Cortex of kidney (tissue), 1 donor: ENCODE measurements at places on chromosomes 5 and 9.

GRCh38 chr9:78932849-78933627 is 636.1 kb downstream of the PSAT1 start:
- DNase-seq = no peak

GRCh38 chr5:40374853-40375252 is 304.9 kb upstream of the PTGER4 start:
- no peak for DNase-seq

GRCh38 chr5:22572941-22573340 is 280.2 kb downstream of the CDH12 start:
- no peak for DNase-seq

GRCh38 chr5:27788184-27788583 is 749.8 kb upstream of the CDH9 start:
- DNase-seq = no peak

DNA sequence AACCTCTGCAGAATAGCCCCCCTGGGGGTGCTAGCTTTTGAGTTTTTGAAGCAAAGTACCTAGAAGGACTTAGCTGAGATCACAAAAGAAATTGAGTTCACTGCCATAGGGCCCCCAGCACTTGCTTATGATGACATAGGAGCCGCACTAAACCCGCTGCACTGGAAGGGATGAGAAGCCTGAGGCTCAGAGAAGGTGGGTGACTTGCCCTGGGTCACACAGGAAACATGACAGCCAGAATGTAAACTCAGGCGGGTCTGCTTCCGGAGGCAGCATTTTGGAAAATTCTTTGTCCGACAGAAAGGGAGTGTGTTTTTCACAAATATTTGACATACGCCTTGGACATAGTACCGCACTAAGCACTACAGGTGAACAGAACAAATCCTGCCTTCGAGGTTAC is 8.4 kb upstream of the TOR1B start:
- no peak for DNase-seq

DNA sequence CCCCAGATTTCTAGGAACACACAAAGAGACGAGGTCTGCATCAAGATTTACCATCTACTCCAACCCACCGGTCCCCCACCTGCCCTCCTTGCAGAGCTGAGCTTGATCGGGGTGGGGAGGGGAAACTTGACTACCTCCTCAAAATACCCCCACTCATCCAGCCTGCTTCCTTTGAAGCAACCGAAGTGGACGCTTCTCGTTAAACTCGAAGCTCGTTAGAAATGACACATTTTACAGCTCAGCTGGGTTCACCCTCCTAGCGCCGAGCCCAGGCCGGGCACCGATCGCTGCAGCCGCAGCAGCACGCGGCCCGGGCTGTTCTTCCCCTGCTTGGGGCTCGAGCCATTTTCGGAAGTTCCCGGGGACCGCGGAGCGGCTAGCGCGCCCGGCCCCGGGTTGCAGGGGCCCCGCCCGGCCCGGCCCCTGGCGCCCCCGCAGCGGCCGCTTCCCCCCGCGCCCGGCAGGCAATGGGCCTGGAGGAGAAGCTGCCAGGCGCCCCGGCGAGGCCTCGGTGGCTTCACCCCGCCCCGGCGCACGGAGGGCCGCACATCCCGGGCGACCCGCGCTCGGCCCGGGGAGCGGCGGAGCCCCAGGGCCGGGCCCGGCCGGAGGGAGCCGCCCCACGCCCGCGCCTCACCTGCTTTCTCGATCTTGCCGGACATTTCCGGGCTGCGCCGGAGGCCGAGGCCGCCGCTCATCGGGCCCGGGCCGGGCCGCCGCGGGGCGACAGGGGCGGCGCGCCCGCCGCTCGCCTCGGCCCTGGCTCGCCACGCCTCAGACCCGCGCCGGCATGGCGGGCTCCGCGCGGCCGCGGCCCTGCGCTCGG is 530 bp downstream of the RAPGEF1 start:
- DNase-seq = no peak

DNA sequence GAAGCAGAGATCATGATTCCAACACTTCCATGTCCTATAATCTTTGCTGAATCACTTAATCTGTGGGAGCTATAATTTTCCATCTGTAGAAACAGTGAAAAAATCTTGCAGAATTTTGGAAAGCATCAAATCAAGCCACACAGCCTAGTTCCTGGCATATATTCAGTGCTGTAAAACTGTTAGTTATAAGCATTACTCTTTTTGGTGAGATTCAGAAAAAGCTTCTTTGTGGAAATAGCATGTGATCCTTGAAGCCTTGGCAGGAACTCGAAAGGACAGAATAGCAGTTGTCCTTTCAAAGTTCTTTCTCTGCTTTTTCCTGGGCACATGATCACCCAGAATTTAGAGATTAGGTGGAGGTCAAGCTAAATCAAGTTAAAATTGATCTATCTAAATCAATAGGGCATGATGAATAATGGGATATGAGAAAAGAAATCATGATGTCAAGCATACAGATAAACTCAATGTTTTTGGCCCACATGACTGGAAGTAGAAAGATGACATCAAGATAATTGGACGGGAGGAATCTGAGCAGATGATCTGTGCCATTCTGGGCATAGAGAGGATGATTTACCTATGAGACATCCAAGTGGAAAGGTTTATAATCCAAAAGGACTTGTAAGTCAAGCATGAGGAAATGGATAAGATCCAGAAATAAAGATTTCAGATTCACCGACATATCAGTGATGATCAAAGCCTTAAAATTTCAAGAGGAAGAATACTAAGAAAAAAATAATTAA is 73.1 kb downstream of the TMEM232 start:
- no peak for DNase-seq

DNA sequence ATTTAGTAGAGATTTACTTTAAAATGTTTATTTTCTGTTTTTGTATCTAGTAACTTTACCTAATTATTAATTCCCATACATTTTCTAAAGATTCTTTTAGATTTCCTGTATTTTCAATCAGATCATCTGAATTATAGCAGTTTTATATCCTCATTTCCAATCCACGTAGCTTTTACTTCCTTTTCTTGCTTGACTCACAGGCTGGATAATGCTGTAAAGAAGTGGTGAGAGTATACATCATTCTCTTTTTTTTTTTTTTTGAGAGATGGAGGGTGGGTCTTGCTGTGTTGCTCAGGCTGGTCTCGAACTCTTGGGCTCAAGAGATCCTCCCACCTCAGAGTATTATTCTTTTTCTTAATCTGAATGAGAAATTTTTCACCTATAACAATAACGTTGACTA is 11.2 kb upstream of the SETX start:
- DNase-seq = no peak

DNA sequence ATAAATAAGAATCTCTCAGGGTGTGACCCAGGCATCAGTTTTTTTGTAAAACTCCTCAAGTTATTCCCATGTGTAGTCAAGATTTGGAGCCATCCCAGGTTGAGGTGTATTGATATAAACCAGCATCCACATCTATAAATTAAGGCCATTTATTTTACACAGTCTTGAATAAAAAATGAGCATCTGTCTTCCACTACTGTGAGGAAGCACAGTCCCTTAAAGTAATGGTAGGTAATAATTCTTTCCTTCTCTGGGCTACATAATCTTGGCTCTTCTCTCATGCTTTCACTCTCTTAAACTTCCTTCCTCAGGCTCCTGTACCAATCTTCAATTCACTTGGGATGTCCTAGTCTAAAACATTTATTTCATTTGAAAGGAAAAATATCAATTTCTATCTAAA is 110.3 kb downstream of the PDE4D start:
- no peak for DNase-seq

- no peak for DNase-seq
Measured at GRCh38 chr9:123657941-123658340, 272.0 kb downstream of the DENND1A start.
